COR-L47 (cell line): ENCODE measurements at places on chromosomes 1 and 21.

GRCh38 chr1:157704878-157705277, 4.3 kb upstream of the FCRL3 start:
- DNase-seq = no peak

- no peak for DNase-seq
These were observed 59.1 kb downstream of the GLUL start for GRCh38 chr1:182332261-182333060.

DNA sequence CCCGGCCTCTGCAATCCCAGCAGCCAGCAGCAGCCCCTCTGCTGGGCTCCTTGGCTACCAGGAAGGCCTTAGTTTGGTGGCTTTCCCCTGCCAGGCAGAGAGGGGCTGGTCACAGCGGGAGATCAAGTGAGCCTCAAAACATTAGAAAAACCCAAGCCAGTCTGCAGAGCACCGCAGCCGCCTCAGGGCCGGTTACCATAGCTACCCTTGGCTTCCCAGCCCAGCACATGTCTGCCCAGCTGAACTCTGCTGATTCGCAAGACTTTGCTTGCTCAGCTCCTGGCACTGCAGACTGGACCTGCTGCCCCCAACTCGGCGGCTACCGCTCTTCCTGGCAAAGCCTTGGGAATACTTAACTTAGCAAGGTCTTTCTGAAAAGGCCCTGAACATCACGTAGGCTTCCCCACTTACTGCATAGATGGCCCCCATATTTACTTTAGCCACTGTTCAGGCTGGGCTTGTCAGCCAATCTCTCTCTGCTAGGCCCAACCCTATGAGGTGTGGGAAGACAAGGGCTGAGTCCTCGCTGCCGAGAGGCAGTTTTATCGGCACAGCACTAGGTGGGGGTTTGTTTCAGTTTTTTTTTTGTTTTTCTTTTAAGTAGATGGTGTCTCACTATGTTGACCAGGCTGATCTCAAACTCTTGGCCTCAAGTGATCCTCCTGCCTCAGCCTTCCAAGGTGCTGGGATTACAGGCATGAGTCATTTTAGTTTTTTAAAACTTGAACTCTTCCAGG, 28.6 kb upstream of the PLEKHG5 start:
- peak; percentile 73 for DNase-seq

DNA sequence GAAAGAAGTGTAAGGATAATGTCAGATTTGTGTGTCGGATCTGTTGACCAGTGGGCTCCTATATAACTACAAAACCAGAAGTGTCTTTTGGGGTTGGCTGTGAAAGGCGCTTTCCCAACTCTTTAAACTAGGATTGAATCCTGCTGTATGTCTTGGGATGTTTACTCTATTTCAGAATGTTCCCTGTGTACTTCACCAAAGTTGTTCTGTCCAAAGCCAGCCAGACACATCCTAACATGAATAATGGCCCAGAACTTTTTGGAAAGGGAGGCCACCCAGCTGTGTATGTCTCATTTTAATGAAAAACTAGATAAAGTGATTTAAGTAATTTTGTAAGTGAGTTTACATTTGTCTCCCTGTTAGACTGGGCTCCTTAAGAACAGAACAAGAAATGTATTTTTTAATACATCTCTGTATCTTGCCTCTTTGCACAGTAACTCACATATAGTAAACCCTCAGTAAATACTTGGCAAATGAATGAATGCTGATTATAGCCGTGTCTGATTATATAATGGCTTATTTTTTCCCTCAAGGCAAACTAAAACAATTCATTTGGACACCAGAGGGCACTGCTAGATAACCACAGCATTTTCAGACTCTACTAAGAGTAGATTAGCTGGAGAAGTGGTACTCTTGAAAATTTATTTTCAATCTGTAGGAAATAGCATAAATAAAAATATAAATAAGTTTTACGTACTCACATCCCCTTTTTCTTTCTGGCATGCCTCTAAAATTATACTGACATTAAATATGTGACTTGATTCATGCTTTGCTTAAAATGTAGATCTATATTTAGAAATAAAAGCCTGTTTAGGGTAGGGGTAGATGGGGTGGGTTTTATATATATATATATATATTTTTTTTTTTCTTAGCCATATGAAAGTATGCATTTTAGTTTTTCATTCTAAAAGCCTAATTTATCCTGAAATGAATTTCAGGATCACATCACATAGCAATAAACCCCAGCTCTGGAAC, 23.8 kb downstream of the TSEN15 start:
- DNase-seq = peak; percentile 61

GRCh38 chr1:184287001-184287400, 99.8 kb upstream of the C1orf21 start:
- DNase-seq = peak; percentile 9
